Stimulated activated CD4-positive, alpha-beta T cell treated with anti-CD3 and anti-CD28 coated beads, Interleukin-12 subunit alpha, Interleukin-12 subunit beta, amount 100 ng/mL, for 24 hours (primary cell): ENCODE measurements at places on chromosomes 2 and 18.

DNA sequence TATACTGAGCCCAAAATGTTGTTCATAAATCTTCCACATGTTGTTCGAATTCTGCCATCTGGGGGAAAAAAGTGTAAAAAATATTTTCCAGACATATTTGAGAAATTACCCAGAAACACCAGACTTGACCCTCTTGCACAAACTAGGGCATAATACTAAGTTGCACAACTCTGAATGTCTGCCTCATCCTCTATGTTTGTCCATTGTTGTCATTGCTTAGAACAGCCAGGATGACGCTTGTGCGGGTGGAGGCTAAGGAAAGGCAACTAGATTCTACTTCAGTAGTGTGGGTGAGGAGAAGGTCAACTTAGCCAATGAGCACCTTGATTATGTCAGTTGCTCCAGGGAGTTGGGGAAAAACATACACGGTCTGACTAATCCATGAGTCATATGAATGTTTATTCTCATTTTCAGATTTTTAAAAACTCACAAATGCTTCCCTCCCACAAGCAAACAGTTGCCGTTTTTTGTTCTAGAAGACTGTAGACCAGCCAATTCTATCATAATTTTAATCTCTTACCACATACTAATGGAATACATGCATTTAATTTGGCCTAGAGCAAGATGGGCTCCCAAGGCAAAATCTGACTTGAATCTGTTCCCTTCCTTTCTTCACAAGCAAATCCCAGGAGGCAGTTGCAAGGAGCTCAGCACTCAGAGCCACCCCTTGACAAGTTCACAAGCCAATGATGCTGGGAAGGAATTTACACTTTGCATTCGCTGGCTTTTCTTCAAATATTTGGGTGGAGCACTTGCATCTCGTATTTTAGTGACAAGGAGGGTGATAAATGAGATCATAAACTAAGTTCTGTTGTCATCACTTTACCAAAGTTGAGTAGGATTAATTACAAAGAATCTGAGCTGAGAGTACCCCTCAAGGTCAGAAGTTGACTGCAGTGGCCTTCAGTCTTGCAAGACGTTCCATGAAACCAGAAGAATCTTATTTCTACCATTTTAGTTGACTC lies 163.2 kb upstream of the TWIST2 start:
- DNase-seq, result no peak

DNA sequence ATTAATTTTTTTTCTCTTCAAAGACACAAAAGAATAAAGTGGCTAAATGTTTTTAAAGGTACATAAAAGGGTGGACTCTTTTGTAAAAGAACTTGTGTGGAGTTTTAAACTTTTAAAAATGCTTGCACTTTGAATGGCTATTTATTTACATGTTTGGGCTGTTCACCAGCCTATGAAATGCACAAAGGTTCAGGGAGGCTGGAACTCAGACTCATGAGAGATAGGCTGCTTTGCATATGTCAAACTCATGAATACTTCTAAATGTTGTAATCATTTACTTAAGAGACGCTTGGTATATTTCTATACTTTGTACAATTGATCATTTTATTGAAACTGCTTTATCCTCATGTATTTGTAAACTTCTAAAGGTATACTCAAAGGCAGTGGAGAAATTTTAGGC lies 79.9 kb downstream of the ZEB2 start:
- DNase-seq, result no peak

- DNase-seq, result no peak
These were observed 94.2 kb downstream of the PTPN4 start for GRCh38 chr2:119853777-119854399.

DNA sequence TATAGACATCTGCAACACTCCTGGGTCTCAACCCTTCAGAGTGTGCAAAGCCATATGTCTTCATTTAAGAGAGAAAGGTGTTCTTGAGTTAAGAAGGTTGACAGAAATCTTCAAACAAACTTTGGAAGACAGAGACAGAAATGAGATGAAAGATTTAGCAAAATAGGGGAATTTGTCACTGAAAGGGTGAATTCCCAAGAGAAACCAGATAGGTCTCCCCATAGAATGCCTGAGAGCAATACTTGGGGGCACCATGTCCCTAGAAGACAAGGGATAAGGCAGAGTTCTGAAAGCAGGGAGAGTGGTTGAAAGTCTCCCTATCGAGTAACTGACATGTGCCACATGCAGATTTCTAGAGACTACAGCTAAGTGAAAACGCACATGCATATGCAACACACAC lies 50.0 kb downstream of the AP1S3 start:
- DNase-seq, result no peak

- DNase-seq, result no peak
These were observed 215.6 kb upstream of the TNP1 start for GRCh38 chr2:217075268-217076057.

DNA sequence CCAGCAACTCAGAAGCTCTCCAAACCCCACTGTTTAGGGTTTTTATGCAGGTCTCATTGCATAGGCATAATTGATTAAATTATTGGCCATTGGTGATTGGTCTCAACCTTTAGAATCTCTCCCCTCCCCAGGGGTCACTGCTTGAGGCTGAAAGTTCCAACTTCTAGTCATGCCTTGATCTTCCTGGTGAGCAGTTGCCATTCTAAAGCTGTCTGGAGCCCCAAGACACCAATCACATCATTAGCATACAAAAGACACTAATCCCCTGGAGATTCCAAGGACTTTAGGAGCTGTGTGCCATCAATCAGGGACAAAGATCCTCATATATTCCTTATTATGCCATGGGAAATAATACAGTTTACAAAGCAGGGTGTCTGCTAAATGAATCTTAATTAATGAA lies 863.4 kb upstream of the KLHL29 start:
- no peak for DNase-seq

DNA sequence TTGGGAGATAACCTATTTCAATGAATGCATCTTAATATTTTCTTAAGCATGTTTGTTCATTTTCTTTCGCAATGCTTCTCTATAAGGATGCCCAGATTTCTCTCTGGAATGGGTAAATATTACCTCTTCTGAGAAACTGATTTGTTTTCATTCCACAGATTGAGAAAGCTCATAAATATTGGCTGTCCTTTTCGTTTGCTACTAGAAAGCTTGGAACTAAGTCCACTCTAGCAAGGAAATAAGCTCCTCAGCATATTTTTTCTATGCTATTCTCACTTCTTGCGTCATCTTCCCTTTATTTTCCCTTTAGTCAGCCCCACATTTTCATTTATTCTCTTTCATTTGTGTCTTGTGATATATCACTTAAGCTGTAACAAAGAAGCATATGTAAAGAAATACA lies 76.3 kb downstream of the ANTXR1 start:
- DNase-seq, result no peak

GRCh38 chr2:152423684-152424083 lies 88.7 kb downstream of the FMNL2 start:
- no peak for DNase-seq

- no peak for DNase-seq
These were observed 125.9 kb downstream of the MSH2 start for GRCh38 chr2:47528874-47529273.

DNA sequence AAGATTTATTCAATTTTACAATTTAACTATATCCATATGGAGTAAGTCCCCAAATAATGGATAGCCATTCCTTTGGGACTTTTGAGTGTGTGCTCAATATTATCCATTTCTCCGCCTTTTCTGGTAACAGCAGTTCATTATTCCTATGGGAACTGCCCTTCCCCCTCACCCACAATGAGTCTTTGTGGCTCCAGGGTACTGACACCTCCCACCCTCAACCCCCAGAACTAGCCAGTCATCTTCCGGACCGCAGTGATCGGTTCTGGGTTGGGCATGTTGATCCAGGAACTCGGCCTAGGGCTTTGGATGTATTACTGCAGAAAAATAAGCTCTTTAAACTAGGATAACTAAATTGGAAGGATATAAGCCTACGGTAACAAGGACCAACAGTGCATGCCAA lies 45.4 kb upstream of the CCDC150 start:
- no peak for DNase-seq

GRCh38 chr2:186009341-186009740 lies 270.7 kb downstream of the FSIP2 start:
- DNase-seq, result no peak

GRCh38 chr18:58793361-58793760 lies 71.3 kb upstream of the ZNF532 start:
- no peak for DNase-seq

DNA sequence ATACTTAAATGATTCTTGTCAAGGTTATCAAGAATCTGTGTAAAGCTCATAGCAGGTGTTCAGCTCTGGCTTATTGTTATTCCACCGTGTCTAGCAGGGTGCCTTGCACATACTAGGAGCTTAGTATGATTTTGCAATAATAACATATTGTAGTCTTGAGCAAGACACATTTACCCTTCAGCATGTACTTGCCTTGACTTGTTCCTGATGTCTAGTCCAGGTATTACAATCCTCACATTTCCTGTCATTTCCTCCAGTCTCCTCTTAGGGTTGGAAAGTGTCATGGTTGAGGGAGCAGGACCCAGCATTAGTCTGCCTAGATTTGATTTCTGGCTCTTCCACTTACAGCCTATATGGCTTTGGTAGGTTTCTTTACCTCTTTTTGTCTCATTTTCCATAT lies 246.1 kb downstream of the RAD51AP2 start:
- no peak for DNase-seq

GRCh38 chr2:189254268-189254883 lies 74.8 kb upstream of the COL5A2 start:
- DNase-seq, result no peak

DNA sequence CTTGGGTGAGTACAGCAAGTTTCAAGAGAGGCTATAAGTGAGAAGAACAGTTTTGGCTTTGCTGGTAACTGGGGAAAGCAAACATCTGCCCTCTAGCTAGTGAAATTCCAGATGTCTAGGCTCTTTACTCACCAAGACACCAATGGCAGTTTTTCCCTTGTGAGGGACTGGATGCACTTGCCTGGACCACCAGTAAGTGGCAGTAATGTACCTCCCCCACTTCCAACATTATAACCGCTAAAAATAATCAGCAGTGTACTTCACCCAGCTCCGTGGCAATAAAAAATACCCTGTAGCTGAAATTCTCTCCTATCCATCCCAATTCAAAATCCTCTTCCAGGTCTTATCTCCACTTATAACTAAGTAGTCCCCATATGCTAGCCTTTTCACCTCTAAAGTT lies 383.9 kb downstream of the ARHGAP15 start:
- DNase-seq, result no peak

- no peak for DNase-seq
These were observed 83.5 kb downstream of the NCKAP5 start for GRCh38 chr2:133484784-133485183.

DNA sequence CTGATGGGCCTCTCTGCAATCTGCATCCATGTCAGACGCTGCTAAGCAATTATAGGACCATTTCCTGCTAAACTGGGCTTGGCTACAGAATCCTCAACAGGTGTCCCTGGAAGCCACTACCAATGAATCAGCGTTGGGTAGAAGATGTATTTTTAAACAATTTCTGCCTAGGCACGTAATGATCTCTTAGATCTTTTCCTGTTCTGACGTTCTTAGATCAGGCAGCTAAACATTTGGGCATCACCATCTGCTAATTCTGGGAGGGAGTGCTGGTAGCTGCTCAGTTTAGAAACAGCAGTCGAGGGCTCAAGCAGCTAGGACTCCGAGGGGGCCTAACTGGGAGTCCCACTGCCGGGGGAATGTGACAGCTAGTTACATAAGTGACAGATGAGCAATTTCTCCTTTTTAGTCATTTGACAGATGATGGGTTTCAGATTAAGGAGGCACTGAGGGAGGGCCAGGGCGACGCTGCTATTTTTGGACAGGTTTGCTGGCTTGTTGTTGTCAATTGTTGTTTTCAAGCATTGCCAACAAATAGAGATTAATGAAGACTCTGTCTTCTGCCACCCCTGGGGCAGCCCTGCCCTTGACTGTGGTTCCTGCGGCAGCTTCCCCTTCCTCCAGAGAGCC lies 92.7 kb downstream of the MRO start:
- DNase-seq, result no peak

DNA sequence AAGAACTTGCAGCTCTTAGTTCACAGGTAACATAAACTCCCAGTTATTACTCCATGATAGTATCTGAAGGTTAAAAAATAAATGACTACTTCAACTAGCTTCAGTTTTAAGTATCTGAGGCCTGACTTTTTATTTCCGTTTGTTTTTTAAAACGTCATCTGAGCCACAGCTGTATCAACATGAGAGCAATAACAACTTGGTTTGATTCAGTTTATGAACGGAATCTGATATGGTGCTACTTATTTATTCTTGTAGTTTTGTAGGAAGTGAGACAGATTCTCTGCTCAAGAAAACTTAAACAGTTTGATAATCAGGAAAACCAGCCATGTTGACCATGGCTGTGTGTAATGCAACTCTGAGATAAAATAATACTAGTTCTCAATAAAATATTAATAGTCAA lies 34.9 kb downstream of the NAB1 start:
- DNase-seq, result no peak

- no peak for DNase-seq
These were observed 6.7 kb downstream of the CWC22 start for GRCh38 chr2:180000434-180000833.

- DNase-seq, result no peak
These were observed 169.2 kb downstream of the ZFP36L2 start for GRCh38 chr2:43057026-43057741.
